G401 (cell line): ENCODE measurements at places on chromosomes 5 and 9.
A peak's percentile ranks its signal among the peaks of the same experiment; 100 is the strongest.

- no peak for DNase-seq
Observed at GRCh38 chr9:106502930-106503329, 360.0 kb upstream of the ZNF462 start.

GRCh38 chr5:78718824-78719223 is 70.3 kb upstream of the LHFPL2 start:
- no peak for DNase-seq

- no peak for DNase-seq
Observed at GRCh38 chr5:130138406-130139045, 234.3 kb downstream of the CHSY3 start.

GRCh38 chr5:159419576-159419975 is 89.3 kb upstream of the IL12B start:
- no peak for DNase-seq

DNA sequence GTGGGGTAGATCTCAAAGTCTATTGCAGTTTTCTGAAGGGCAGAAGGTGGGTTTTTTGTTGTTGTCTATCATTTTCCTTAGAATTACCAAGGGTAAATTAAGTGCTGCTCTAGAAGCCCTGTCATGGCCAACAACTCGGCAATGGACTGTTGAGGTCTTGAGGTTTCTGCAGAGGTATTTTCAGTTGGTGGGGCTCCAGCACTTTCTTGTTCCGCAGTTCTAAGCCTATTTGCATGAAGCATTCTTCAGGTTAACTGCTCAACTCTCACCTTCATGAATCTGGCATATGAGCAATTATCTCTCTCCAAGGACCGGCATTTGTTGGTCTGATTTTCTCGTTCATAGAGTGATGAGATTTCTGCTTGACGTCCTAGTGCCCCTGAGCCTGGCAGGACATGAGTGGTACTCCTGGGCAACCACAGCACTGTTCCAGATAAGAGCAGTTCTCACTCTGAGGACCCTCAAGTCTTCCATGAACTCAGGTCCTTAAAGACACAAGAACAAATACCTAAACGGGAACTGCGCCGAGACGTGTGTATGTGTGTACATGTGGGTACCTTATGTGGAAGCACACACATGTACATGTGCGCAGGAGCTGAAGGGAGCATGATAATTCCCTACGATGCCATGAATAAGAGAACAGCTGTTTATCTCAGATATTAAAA is 544.5 kb downstream of the CSNK1G3 start:
- DNase-seq = no peak

DNA sequence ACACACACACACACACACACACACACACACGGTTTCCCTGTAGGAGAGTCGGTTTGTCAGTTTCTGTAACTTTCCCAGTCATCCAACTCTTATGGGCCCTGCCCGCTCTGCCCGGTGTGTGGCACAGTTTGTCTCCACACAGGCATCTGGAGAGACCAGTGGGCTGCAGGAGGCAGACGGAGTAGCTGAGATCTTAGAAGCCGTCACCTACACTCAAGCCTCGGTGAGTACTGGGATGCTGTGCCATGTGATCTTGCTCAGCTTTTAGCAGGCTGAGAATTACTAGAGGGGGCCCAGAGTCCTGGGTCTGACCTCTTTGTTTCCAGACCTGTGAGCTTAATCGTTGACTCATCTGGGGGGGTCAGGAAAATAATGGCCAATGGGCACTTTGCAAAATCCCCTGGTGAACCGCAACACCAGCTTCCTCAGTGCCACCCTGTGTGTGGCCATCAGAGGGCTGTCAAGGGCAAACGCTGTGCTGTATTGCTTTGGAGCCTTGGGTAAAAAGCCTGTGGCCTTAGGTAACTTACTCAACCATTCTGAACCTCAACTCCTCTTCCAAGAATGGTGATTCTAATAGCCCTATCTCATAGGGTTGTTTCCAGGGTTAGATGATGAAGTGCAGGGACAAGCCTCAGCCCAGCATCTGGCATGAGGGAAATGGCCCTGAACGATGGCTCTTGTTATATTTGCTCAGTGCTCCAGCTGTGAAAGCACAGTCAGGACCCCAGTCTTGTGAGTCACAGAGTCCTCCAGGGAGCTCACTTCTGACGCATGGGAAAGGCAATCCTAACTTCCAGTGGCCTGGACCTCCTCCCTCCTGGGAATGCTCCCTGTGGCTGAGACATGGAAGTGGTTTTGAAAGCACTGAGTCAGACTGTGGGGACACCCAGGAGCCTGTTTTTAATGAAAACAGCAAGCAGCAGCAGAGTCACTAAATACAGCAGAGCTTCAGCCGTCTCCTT is 45.6 kb downstream of the COL15A1 start:
- no peak for DNase-seq

- DNase-seq = no peak
Observed at GRCh38 chr5:75525344-75525743, 13.7 kb downstream of the POLK start.

DNA sequence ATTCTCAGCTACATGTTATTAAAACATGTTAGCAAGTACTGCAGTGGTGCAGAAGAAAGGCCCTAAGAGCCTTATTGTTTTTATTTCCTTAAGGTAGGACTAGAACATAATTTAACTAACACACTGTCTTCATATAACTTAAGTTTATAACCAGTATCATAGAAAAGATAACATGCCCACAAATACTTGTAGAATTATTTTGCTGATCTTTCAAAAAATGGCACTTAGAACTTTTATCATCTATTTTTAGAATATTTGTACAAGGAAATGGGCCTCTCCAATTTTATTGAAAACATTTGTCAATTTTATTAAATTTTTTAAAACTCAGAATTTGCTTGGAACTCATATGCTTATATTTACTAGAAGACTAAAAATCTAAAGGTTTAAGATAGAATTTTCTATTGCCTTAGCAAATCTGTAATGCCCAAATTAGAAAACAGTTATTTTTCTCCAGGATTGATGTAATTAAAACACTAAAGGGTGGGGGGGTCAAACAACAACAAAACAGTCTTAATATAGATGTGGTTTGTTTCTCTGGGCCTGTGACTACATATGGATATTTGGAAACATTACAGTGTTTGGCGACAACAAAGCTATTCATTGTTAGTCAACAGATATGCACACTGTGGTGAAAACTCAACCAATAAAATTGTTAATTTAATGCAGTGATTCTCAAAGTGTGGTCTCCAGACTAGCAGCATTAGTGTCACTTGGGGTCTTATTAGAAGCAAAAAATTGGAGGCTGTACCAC is 360.4 kb downstream of the PDE4D start:
- no peak for DNase-seq

DNA sequence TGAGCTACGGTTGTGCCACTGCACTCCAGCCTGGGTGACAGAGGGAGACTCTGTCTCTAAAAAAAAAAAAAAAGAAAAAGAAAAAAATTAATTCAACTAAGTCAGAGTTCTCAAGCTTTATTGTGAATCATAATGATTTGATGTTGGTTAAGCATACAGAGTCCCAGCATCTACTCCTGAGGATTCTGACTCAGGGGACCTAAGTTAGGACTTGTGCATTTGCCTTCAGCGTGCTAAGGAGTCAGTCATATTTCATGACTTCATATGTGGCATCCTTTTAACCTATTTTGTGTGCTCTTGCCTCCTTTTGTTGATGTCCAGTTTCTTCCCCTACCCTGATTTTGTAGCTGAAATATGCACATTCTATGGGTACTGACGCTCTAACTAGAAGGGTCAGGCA is 2.9 kb downstream of the MYOZ3 start:
- DNase-seq = no peak

- DNase-seq = no peak
Observed at GRCh38 chr5:142447887-142448286, 123.1 kb upstream of the SPRY4 start.

GRCh38 chr5:170216257-170216864 is 16.4 kb upstream of the C5orf58 start:
- peak; percentile 14 for DNase-seq

DNA sequence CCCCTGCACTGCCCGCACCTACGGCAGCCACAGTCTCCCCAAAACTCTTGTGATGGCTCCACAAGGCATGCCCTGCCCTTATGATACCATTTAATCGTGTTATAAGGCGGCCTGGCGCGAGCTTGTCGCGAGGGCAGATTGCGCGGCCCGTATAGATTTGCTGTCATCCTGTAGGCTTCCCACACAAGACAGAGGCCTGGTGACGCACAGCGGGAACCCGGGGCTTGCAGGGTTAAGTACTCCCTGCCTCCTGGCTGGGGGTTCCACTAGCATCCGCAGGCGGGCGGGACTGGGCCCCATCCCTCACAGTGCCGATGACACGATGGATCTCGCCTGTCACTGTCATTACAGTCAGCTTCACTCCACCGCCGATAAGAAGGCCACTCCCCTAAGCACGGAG is 364.9 kb upstream of the IRX2 start:
- no peak for DNase-seq

GRCh38 chr9:38082446-38083287 is 13.6 kb upstream of the SHB start:
- DNase-seq = no peak

GRCh38 chr5:149930749-149931574 is 13.6 kb downstream of the PDE6A start:
- DNase-seq = no peak

- DNase-seq = no peak
Observed at GRCh38 chr5:39200081-39200480, 19.3 kb downstream of the FYB1 start.

- DNase-seq = peak; percentile 90
Observed at GRCh38 chr9:131776036-131776435, 36.2 kb upstream of the RAPGEF1 start.

DNA sequence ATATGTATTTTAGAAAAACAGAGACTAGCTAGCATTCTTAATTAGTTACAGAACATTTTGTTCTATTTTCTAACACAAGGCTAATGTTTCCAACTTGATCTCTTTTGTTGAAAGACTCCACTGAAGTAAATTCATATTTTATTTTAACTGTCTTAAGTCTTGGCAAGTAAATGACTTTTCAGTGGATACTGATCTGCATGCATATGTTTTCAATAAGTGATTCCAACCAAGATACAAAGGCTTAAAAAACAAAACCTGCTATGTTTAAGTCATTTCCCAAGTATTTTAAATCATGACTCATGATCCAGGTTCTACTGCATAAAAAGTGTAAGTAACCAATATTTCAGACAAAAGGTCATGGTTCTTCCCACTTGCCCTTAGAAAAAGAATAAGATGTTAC is 5.7 kb downstream of the CDO1 start:
- DNase-seq = no peak

DNA sequence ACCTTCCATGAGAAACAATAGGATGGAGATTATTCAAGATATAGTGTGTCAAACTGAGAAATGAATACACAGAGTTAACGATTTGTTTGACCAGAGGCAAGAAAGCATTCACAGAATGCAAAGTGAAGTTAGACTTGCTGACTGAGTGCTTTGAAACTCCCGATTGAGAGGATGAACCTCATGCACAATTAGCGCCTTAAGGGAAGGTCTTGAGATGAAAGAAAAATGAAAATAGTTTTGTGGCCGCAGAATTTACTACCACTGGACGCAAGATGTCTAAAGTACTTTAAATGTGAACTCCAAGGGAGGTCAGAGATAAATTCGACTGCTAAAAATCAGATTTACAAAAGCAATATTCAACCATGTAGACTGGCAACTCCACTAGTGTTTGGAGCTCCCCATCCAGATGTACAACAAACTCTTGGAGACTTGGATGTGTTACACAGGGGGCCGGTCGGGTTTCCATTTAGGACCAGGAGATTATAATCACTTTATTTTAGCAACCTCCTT is 707 bp upstream of the RIMOC1 start:
- no peak for DNase-seq

- no peak for DNase-seq
Observed at GRCh38 chr9:130271473-130271872, 5.9 kb downstream of the HMCN2 start.

- DNase-seq = peak; percentile 45
Observed at GRCh38 chr9:111661150-111661801, at the start of gene GNG10. Gene GNG10 (plus strand): TSS chr9:111661605. CDS start chr9:111661635, 30 bp downstream.

DNA sequence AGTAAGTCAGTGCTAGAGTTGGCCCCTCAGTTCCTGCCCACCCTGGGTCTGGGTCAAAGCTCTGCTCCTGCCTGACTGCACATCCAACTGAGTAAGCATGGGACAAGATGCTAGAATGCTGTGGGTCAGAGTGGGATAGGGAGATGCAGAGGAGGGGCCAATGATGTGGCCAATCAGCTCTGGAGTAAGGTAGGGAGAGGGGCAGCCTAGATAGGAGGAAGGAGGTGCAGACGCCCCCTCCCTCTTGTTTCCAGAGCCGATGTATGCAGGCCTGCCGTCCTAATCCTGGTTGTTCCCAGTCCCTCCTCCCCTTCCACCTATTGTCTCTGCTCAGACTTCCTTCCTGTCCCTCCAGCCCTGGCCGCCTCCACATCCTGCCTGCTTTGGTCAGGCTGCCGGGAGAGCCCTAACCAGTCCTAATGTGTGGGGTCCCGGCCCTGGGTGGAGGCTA is 1.3 kb downstream of the ARAP3 start:
- no peak for DNase-seq

GRCh38 chr5:102762562-102763227 is 7.6 kb downstream of the PAM start:
- DNase-seq = no peak

DNA sequence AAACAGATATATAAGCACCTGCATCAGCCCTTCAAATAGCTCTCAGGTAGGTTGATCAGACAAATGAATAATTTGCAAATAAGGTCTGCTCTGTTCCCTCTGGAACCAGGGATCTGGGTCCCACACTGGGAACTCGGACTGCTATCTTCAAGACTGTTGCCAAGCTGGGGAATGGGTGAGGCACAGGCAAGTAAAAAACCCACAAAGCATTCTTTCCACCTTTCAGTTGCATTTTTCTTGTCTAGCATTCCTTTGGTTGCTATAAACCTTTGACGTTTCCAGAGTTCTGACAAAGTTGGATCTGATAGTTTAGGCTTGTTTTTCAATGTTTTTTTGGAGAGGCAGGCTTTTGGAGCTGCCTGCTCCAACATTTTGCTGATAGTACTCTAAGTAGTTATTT is 20.1 kb downstream of the FBXL17 start:
- DNase-seq = no peak

DNA sequence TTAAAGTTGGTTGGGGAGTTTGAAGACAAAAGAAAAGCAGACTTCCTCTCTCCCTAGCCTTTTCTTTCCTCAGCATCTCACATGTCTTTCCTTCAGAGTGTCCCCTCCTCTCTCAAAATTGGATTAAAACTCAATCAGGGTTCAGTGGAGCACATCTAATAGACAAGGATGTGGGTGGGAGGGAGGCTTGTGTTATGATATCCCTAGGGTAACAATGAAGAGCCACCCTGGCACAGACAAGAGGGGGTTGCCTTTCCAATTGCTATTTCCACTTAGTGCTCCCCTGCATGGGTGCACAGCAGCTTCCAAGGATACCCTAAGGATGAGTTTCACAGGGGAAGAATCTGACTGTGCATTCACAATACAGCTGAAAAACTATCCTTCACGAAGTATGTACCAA is 585.2 kb upstream of the C9orf72 start:
- no peak for DNase-seq
